Stimulated activated CD8-positive, alpha-beta memory T cell treated with anti-CD3 and anti-CD28 coated beads, Interleukin-4, amount 100 ng/mL, for 1 hour (primary cell): ENCODE measurements at places on chromosomes 5 and 9.

DNA sequence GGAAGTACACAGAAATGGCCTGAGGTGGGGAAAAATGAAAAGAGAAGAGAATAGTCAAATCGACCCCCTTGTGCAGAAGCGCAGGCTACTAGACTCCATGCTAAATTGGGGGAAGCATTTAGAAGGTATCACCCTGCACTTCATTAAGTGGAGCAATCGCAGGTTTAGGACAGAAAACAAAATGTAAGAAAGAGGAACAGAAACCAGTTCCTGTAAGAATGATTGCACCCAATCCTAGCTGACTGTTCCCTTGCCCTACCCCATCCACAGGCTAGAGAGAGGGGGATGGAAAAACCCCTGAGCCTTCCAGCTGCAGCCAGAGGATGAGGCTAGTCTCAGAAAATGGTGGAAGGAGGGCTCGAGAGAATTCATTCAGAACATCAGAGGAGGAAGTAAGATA, 23.9 kb upstream of the PPP1R2B start:
- DNase-seq: no peak

- DNase-seq: no peak
Measured at GRCh38 chr5:117657541-117657940, 1082.9 kb upstream of the SEMA6A start.

DNA sequence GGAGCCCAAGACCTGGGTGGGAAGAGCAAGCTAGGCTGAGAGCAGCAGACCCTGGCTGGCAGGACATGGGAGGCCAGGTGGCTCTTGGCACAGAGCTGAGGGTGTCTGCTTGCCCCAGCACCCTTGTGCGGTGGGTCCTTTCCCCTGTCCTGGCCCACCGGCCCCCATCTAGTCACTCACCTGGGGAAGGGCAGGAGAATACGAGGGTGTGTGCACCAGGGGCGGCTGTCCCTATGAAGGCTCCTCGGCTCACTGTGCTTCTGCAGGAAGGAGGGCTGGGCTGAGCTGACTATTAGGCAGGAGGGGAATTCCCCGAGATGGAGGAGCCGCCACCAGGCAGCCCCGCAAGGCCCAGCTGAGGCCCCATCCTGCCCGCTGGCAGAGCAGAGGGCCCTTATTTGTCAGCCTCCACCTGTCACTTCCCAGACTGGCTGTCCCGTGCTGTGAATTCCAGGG, 6.1 kb upstream of the TNIP1 start:
- DNase-seq: peak; percentile 27

DNA sequence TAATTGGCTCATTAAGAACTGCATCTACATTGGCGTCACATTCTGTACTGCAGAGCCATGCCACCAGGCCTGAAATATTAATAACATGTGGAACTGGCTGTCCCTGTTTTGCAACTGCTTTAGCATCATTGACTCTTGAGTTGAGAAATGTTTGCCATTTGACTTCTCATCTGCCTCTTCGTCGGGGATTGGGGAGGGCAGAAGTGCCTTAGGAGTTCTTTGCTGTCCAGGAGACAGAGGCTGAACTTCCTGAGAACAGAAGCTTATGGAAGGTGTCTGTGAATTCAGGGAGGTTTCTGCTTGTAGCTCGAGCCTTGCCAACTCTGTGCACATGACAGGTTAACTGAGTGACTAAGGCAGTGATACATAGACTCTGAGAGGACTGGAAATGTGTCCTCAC, 265.0 kb downstream of the KIF4B start:
- no peak for DNase-seq

- DNase-seq: no peak
Measured at GRCh38 chr5:144191998-144192397, 21.3 kb downstream of the KCTD16 start.

GRCh38 chr9:126147186-126147935, 179.3 kb upstream of the MVB12B start:
- no peak for DNase-seq
